A549 treated with CORT108297 at 1 μM for 4 hours (cell line): ENCODE measurements at places on chromosomes 12 and 14. TPM values are rescaled to one million over a fixed set of nuclear protein-coding genes. Genes with fewer than 3 reads are reported as not detected.

The SSPN gene
- 0.42 to 0.55 TPM (median 0.53 TPM) in 5 replicates for total RNA-seq

The IKZF4 gene
- total RNA-seq: 1.9 to 3.6 TPM (median 2.2 TPM) in 5 replicates

The ADCY4 gene
- not detected in 5 replicates for total RNA-seq

The AKAP6 gene
- 0.42 to 0.76 TPM (median 0.51 TPM) in 5 replicates for total RNA-seq

The A2ML1 gene
- not detected in 5 replicates for total RNA-seq

The AQP6 gene
- total RNA-seq: not detected in 5 replicates

The MIPOL1 gene
- 2.6 to 3.6 TPM (median 3.0 TPM) in 5 replicates for total RNA-seq

The CLEC4E gene
- total RNA-seq: 0.27 to 0.47 TPM (median 0.36 TPM) in 4 of 5 replicates, not detected in the other

The PTPRQ gene
- total RNA-seq: 0.02 to 0.03 TPM (median 0.02 TPM) in 4 of 5 replicates, not detected in the other

The C12orf60 gene
- 1.7 to 2.2 TPM (median 1.9 TPM) in 5 replicates for total RNA-seq

The PACS2 gene
- 20.5 to 31.2 TPM (median 28.6 TPM) in 5 replicates for total RNA-seq

The SLCO1C1 gene
- total RNA-seq: not detected in 5 replicates

The KRT81 gene
- total RNA-seq: 3,262 to 4,197 TPM (median 4,015 TPM) in 5 replicates

The TBX5 gene
- not detected in 5 replicates for total RNA-seq

The ZFYVE26 gene
- total RNA-seq: 5.4 to 6.3 TPM (median 5.7 TPM) in 5 replicates

The B3GNT4 gene
- 0.54 to 1.2 TPM (median 0.91 TPM) in 5 replicates for total RNA-seq

The GALNT6 gene
- 2.3 to 4.0 TPM (median 2.9 TPM) in 5 replicates for total RNA-seq

The CD163L1 gene
- total RNA-seq: 0.16 to 0.42 TPM (median 0.23 TPM) in 5 replicates

The HOXC12 gene
- total RNA-seq: not detected in 5 replicates

The LRCOL1 gene
- not detected in 5 replicates for total RNA-seq

The DDX23 gene
- total RNA-seq: 77.0 to 87.8 TPM (median 85.9 TPM) in 5 replicates
